Anterior cingulate cortex (tissue), 58 donors: ENCODE measurements at places on chromosomes 12 and 14.

- no peak for DNase-seq
These were observed 37.1 kb upstream of the LMNTD1 start for GRCh38 chr12:25590011-25590721.

DNA sequence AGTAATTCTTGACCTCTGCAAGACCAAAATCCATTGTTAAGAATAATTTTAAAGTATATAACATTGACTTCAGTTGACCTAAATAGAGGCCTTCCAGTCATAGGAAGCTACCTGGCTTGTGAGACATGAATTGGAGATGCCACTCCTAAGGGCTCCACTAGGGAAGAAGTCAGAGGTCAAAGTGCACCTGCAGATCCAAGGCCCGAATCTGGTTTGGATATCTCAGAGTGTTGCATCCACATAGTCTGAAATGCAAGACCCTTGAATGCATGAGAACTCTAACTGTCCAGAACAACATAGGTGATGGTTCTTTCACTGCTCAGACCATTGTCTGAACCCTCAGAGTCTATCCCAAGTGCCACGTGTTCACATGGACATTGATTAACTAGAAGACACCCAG, 22.4 kb downstream of the RFX4 start:
- DNase-seq, result no peak

DNA sequence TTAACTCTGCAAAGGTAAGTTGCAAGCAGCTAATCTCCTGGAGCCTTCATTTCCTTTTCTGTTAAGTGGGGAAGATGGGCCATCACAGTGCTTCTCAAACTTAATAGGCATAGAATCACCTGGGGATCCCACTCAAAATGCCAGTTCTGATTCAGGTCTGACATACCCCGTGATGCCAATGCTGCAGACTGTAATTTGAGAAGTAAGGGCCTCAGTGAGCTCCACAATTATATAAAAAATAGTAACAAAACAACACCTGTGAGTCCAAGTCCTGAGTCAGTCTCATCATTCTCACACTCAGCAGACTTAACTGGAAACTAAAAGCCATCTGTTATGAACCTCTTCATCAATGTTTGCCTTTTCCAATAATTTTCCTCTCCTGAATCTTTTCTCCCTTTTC, 10.8 kb upstream of the PSMA6 start:
- DNase-seq, result no peak

GRCh38 chr12:25993901-25994651, 35.6 kb downstream of the RASSF8 start:
- DNase-seq, result no peak

GRCh38 chr12:124778411-124778810, 85.3 kb downstream of the SCARB1 start:
- no peak for DNase-seq

GRCh38 chr12:125455556-125455955, 390.3 kb downstream of the AACS start:
- DNase-seq, result no peak

DNA sequence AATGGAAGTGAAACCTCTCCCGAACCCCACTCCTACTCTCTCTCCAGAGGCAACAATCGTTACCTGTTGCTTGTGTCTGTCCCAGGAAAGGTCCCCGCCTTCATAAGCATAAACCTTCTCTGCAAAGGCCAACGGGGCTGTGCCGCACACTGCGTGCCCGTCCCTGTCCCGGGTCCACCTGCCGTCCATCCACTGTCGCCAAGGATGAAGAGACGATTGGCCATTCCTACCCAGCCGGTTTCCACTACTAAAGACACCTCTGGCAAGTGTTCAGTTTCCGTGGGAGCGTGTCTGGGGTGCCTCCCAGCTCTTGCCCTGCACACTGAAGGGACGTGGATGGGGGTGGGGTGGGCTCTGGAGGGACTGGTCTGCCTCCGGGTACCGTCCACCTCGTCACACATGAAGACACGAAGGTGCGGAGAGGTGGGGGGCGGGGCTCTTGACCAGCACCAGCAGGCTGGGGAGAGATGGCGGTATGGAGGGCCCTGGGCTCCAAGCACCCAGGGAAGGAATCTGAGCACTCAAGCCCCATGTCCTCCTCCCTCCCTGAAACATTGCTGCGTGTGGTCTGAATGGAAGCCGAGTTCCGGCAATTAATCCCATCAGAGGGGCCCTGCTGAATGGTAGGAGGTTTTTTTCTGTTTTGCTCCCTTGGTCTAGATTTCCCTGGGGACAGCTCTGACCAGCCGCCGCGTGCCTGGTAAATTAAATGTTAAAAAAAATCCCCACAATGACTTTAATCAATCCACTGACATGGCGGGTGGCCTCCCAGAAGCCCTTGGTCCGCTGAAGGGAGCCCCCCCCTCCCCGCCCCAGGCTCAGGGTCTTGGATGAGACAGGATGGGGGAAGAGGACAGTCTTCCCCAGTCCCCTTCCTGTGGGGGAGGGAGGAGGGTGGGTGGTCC, 4.1 kb upstream of the KIF26A start:
- DNase-seq, result no peak

DNA sequence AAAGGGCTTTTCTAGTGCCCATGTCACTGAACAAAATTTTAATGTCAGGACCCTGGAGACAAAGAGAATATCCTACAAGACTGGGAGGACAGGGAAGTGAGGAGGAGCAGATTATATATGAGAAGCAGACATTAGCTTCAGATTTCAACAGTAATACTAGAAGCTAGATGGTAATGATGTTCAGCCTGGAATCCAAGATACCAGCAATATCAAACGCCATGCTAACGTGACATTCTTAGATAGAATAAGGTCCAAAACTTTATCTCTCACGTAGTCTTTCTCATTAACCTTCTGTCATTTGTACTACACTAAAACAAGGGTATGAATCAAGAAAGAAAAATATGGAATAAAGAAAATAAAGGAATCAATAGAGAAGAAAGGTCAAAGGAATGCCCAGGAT, 18.7 kb downstream of the SOS2 start:
- DNase-seq, result no peak

DNA sequence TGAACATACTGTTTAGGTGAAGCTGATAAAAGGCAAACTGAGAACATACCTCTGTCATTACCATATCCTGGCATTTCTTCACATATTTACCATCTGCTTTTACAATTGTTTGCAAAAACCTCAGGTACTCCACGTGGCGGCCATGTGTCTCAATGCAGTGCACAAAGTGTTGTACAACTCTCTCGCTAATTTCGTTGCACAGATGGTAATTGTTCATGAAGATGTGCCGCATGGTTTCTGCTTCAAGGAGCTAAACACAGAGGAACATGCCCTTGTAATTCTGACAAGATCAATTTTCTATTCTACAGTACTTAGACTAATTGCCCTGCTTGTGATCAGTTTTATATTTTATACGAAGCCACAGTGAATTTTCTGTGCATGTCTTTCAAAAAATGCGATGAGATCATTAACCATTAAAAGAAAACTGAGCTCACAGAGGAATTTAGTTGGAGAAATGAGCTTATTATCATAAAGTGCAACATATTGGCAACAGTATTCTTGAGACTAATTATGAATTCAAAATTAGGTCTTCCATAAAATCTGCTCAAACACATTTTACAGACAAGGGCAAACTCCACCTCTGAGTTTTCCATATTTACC, 233.8 kb downstream of the ITPR2 start:
- no peak for DNase-seq

DNA sequence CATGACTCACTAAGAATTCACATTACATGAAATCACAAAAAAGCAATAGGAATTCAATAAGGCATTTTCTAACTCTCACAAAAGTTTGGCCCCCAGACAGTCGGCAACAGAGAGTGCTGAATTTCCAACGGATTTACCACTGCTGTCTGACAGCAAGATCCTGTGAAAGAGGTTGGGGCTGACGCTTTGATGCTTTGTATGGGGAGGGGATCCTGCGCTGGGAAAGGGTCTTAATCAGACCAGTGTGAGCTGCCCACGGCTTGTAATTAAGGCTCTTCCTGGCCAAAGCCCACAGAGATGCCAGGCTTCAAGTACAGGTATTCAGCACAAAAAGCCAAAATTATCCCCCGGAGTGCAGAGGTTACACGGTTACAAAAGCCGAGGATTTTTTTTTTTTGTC, 66.8 kb upstream of the TMCC3 start:
- no peak for DNase-seq
